ENCODE measurements at places on chromosomes 13 and 19.
A peak's percentile ranks its signal among the peaks of the same experiment; 100 is the strongest.

GRCh38 chr19:37079238-37079637 is 1.0 kb downstream of the ZNF420 start:
- H3K4me1 ChIP-seq, result peaks cover 15% of the 10 kb centered on the region
- H3K27ac ChIP-seq, result peak overlapping the region; percentile 96
- H3K4me3 ChIP-seq, result peak overlapping the region; percentile 88
- H3K27me3 ChIP-seq, result no peaks in the 10 kb centered on the region

DNA sequence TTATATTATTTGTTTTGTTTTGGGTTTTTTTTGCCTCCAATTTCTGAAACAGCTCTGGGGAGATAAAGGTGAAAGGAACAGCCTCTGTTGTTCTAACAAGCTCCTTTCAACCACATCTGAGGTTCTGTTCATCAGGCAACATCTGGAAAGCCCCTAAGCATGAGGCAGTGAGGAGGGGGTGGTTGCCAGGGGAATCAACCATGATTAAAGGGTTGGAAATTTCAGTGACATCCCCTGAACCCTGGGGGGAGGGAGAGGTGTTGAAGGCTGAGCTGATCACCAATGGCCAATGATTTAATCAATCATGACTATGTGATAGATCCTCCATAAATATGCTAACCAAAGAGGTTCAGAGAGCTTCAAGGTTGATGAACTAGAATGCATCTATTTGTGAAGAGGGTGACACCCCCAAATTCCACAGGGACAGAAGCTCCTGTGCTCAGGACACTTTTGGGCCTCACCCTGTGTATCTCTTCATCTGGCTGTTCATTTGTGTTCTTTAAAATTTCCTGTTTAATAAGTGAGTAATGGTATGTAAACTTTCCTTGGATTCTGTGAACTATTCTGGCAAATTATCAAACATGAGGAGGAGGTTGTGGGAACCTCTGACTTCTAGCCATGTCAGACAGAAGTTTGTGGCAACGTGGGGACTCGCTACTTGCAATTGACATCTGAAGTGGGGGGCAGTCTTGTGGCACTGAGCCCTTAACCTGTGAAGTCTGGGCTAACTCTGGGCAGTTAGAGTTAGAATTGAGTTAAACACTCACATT is 221.3 kb downstream of the NHLRC3 start:
- H3K36me3 ChIP-seq, result no peaks in the 10 kb centered on the region
- no peak overlapping the region for H3K4me3 ChIP-seq
- no peak for DNase-seq
- peaks cover 6% of the 10 kb centered on the region for H3K27me3 ChIP-seq

DNA sequence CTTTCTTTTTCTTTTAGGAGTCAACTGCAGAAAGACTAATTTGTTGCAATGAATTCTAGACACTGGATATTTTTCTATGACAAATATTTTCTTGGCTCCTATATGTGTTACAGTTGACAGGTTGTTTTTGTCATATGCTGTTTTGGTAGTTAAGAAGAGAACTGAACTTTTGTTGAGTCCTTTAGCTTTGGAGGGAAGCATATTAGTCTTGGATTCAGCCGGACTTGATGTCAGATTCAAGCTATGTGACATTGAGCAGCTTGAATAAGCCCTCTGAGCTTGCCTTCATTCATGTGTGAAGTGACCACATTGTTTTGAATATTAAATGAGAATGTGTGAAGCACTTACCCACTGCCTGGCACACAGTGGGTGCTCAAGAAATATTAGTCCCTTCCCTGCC is 181.9 kb upstream of the RNF113B start:
- H3K4me1 ChIP-seq, result no peaks in the 10 kb centered on the region
- H3K4me3 ChIP-seq, result no peak overlapping the region
- H3K36me3 ChIP-seq, result no peaks in the 10 kb centered on the region
- H3K27me3 ChIP-seq, result peaks cover 7% of the 10 kb centered on the region

- no peaks in the 10 kb centered on the region for H3K27me3 ChIP-seq
- DNase-seq, result no peak
- peak overlapping the region; percentile 96 for H3K27ac ChIP-seq
- peaks cover 19% of the 10 kb centered on the region for H3K4me1 ChIP-seq
Measured at GRCh38 chr19:53365899-53366493, 491 bp downstream of the ZNF525 start.

DNA sequence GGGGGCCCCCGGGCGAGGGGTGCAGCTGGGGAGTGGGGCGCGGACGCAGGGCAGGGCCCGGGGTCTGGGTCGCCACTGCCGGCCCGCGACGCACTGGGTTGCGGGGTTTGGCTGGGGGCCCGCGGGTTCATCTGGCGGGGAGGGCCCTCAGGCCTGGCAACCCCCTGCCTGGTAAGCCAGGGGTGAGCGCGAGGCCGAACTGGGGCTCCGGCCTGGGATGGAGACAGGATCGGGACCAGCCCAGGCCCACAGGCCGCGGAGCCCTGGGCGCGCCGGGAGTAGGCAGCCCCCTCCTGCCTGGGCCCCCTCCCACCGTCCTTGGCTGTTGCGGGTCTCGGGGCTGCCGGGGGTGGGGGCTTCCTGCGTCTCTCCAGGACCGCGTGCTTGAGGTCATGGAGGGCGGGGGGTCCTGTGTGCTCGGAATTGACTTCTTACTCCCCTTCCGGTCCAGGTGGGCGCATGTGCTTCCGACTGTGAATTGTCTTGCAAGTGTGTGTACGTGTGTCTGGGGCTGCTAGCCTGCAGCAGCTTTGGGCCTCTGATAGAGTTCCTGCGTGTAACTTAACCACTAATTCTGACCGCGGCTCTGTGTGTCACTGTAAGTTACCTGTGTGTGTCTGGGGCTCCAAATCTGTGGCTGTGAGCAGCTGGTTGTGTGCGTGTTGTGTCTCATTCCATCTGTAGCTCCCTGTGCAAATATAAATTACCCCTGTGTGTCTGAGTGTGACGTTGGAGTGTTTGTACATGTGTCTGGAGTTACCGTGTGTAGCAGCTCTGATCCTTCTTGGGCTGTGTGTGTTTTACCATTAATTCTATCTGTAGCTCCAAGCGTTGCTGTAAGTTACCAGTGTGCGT is 751 bp downstream of the GRAMD1A start:
- H3K27ac ChIP-seq, result peak overlapping the region; percentile 95
- H3K4me3 ChIP-seq, result peak overlapping the region; percentile 96
- peaks cover 52% of the 10 kb centered on the region for H3K4me1 ChIP-seq
- peaks cover 19% of the 10 kb centered on the region for H3K36me3 ChIP-seq
- peak; percentile 45 for DNase-seq
- H3K27me3 ChIP-seq, result no peaks in the 10 kb centered on the region

DNA sequence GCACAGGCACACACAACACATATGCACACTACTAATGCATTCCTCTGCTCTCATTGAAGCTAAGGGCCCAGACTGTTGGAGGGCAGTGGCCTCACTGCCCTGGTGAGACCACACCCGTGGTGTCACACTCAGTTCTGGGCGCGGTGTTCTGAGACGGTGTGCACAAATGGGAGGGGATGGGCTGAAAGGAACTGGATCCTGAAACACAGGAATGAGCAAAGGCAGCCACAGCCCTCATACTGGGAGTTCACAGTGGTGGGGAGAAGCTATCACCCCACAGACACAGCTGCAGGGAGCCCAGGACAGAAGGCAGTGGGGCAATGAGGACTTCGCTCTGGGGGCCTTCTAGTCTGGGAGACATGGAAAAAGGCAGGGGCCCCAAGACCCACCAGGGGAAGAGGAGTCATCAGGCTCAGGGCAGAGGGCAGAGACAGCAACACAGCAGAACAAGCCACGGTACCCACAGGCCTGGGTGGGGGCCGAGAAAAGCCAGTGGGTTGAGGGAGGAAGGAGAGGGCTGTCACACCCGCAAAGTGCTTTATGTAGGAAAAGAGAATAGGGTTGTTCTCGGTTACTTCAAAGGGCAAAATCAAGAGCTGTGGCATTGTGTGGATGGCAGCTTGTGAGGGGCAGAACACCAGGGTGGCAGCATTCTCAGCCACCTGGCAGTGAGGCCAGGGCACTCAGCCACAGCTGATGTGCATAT is 75.4 kb upstream of the GPR183 start:
- DNase-seq, result no peak
- H3K36me3 ChIP-seq, result peaks cover 44% of the 10 kb centered on the region
- H3K4me3 ChIP-seq, result peak overlapping the region; percentile 7
- peak overlapping the region; percentile 86 for H3K27ac ChIP-seq
- H3K4me1 ChIP-seq, result peaks cover 63% of the 10 kb centered on the region

DNA sequence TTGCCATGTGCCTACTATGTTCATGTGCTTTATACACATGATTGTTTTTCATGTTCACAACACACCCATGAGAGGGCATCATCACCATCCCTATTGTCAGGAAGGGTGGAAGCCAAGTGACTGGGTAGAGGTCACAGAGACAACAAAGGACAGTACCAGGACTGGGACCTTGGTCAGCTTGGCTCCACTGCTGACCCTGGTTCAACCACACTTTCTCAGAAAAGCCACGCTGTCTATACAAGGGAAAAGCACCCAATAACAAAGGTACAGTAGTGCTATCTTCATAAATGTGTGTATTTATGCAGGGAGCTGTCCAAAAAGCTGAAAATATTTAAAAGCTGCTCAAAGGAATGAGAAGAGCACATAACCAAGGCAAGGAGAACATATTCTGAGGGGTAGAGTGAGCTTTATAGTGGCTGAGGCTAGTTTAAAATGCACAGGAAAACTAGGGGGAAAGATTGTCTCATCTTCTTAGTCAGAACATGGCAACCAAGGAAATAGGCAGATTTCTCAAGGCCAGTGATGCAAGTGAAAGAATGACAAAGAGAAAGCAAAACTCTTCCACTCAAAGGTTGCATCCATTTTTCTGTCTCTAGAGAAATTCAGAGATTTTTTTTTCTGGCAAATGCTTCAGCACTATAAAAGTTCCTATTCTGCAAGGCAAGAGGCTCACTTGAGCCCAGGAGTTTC is 415.0 kb downstream of the FOXO1 start:
- no peak for DNase-seq
- peak overlapping the region; percentile 72 for H3K27ac ChIP-seq
- peaks cover 54% of the 10 kb centered on the region for H3K4me1 ChIP-seq
- no peaks in the 10 kb centered on the region for H3K27me3 ChIP-seq
- no peak overlapping the region for H3K4me3 ChIP-seq
- peaks cover 4% of the 10 kb centered on the region for H3K36me3 ChIP-seq

GRCh38 chr19:17109962-17110598 is 34.5 kb downstream of the MYO9B start:
- DNase-seq, result peak; percentile 85
- no peaks in the 10 kb centered on the region for H3K27me3 ChIP-seq
- H3K36me3 ChIP-seq, result peaks cover 69% of the 10 kb centered on the region
- peak overlapping the region; percentile 96 for H3K27ac ChIP-seq
- peak overlapping the region; percentile 79 for H3K4me3 ChIP-seq

- no peak overlapping the region for H3K4me3 ChIP-seq
- no peaks in the 10 kb centered on the region for H3K36me3 ChIP-seq
- no peak for DNase-seq
- H3K27me3 ChIP-seq, result no peaks in the 10 kb centered on the region
- no peak overlapping the region for H3K27ac ChIP-seq
- H3K4me1 ChIP-seq, result peaks cover 6% of the 10 kb centered on the region
Measured at GRCh38 chr13:33119856-33120543, 103.8 kb downstream of the KL start.

- H3K27me3 ChIP-seq, result no peaks in the 10 kb centered on the region
- peak; percentile 97 for DNase-seq
- peak within 1 kb of the TSS; percentile 98 for H3K27ac ChIP-seq
Measured at GRCh38 chr19:41876847-41877832, at the start of gene CD79A. Gene CD79A, plus strand, starts transcription at chr19:41877279. Its CDS starts 26 bp downstream, at chr19:41877305.

DNA sequence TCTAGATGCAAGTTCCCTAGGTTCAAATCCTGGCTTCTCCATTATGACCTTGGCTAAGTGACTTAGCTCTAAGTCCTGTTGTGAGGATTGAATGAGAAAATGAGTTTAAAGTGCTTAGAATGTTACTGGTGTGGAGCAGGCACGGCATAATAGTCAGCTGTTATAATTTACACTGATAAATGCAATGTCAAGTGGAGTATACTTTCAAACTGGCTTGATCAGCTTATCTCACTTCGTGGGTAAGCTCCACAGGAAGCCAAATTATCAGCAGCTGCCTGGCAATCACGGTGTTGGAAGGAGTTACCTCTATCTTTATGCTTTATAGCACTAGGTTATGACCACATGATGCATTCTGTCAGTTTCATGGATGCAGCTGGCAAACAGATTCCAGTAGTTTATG is 272.8 kb downstream of the OLFM4 start:
- H3K27me3 ChIP-seq, result no peaks in the 10 kb centered on the region
- H3K4me1 ChIP-seq, result no peaks in the 10 kb centered on the region
- no peak overlapping the region for H3K4me3 ChIP-seq
- H3K27ac ChIP-seq, result no peak overlapping the region

DNA sequence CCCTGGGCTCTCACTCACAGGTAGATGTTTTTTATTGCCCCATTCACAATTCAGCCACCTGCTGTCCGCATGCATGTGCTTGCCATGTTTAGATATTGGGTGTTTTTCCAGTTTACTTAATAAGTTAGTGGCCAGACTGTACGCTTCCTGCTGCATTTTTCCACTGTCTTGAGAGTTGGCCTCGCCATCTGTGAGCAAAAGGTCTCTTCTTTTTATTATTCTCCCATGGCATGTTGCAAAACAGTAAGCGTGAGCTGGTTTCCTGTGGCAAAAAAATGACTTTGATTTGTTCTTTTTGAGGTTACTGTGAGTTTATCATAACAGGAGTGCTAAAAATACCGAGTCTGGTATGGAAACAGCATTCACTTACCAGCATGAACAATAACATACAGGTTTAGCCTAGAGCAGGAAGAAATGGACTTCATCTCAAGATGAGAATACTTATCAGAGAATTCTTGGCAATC is 46.0 kb downstream of the SAE1 start:
- peaks cover 5% of the 10 kb centered on the region for H3K4me1 ChIP-seq
- H3K4me3 ChIP-seq, result no peak overlapping the region
- no peak for DNase-seq

GRCh38 chr19:40232479-40232878 is 6.0 kb upstream of the CCNP start:
- DNase-seq, result no peak
- no peak overlapping the region for H3K27ac ChIP-seq
- peaks cover under 1% of the 10 kb centered on the region for H3K27me3 ChIP-seq
- H3K4me3 ChIP-seq, result no peak overlapping the region
- H3K36me3 ChIP-seq, result peaks cover 38% of the 10 kb centered on the region

DNA sequence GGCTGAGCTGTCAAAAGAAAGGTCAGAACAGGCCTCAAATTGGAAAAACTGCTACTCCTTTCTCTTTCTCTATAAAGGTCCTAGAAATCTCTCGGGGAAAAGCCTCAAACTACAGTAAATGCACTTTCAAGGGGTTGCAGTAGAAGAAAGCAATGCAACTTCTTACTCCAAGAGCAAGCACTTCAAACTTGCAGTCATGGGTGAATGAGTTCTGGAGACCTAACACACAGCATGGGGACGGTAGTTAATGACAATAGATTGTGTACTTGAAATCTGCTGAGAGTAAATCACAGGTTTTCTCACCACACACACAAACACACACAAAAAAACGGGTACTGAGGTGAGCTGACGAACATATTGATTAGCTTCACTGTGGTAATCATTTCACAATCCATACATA is 11.8 kb downstream of the TUBGCP3 start:
- H3K4me1 ChIP-seq, result peaks cover 44% of the 10 kb centered on the region
- H3K27me3 ChIP-seq, result no peaks in the 10 kb centered on the region

DNA sequence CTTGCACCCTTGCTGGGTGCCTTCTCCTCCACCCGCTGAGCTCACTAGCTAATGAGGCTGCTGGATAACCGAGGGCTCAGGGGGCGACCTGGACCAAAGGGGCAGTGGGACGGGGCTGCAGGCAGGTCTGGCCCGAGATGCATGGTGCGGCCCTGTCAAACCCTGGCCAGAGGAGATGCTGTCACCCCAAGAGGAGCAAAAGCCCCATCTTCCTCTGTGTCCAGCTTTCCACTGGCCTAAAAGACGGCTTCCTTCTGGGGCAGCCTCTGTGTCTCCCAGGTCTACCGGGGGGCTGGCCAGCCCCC is 261.8 kb downstream of the TBC1D4 start:
- no peak for DNase-seq
- H3K36me3 ChIP-seq, result no peaks in the 10 kb centered on the region
- peaks cover 27% of the 10 kb centered on the region for H3K27me3 ChIP-seq
- H3K4me1 ChIP-seq, result peaks cover 5% of the 10 kb centered on the region
- H3K27ac ChIP-seq, result no peak overlapping the region
